ENCODE measurements at places on chromosomes 5 and 9. TPM values are rescaled to one million over a fixed set of nuclear protein-coding genes. Genes with fewer than 3 reads are reported as not detected.

Gene CSNK1A1
- total RNA-seq = 189 TPM

Gene ARHGEF37
- 0.47 TPM for total RNA-seq

Gene SLC4A9
- 0.10 TPM for total RNA-seq

Gene IL5
- total RNA-seq = 0.39 TPM

Gene IL33
- not detected for total RNA-seq

Gene PCDHB9
- not detected for total RNA-seq

Gene IL11RA
- total RNA-seq = 64.8 TPM

Gene CD14
- total RNA-seq = 0.56 TPM

Gene SELENOP
- total RNA-seq = not detected

Gene CLTA
- total RNA-seq = 155 TPM

Gene ACTBL2
- total RNA-seq = not detected

Gene DMRTA1
- total RNA-seq = not detected

Gene RNF183
- 0.34 TPM for total RNA-seq

Gene TPM2
- total RNA-seq = 4.6 TPM

Gene SPINK13
- not detected for total RNA-seq

Gene DOK3
- 4.3 TPM for total RNA-seq

Gene SH3RF2
- 0.34 TPM for total RNA-seq

Gene PCDHB1
- total RNA-seq = not detected

Gene ASTN2
- total RNA-seq = 5.8 TPM

Gene TXNDC8
- not detected for total RNA-seq

Gene PCDHGA8
- 0.07 TPM for total RNA-seq

All from T-helper 1 cell treated with Interleukin-12 subunit alpha and Interleukin-12 subunit beta and Interleukin-4 antibody, amounts not matched to agents 30 ng/mL and 1 ng/mL, for 36 hours (primary cell).